ENCODE measurements at places on chromosomes 2 and 18. TPM values are rescaled to one million over a fixed set of nuclear protein-coding genes. Genes with fewer than 3 reads are reported as not detected.

DNA sequence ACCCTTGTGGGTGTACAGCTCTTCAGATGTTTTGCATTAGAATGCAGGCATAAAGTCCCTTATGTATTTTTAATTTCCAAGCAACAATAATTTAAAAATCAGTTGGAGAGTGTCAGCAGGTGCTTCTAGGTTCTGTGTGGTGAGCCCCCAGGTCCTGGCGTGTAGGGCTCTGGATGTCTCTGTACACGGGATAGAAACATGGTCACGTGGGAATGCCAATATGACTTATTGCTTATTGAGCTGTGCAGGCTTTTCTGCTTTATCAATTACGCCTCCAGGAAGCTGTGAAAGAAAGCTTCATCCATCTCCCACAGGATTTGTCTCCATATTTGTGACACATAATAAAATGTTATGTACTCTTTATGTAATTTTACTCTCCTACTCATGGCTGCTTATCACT, 37.8 kb downstream of the PRELID3A start:
- H3K27me3 ChIP-seq = no peaks in the 10 kb centered on the region
- H3K4me1 ChIP-seq = no peaks in the 10 kb centered on the region
- no peaks in the 10 kb centered on the region for H3K36me3 ChIP-seq

GRCh38 chr2:234772733-234773060, 179.1 kb upstream of the SH3BP4 start:
- peaks cover 5% of the 10 kb centered on the region for H3K4me1 ChIP-seq
- H3K4me3 ChIP-seq = no peak overlapping the region
- no peak for DNase-seq
- H3K27ac ChIP-seq = no peak overlapping the region
- H3K36me3 ChIP-seq = peaks cover 2% of the 10 kb centered on the region

DNA sequence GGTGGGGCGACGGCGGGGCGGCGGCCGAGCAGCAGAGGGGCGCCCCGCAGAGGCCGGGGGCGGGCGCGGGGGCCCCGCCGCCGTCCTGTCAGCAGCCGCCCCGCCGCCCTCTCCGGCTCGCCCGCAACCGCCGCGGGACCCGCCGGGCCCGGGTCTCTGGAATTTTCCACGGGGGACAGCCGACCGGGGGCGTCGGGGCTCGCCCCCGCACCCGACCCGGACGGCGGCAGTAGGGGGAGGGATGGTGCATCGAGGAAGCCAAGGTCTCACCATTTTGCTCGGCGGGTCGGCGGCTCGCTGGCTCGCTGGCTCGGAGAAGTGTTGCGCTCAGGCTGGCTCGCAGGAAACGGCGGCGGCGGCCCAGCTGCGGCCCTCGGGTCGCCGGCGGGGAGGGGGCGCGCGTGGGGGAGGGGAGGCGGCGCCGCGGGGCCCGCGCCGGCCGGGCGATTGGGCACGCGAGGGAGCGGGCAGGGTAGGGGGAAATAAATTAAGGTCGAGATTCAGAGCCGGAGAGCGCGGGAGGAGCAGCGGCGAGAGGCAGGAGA, 405 bp downstream of the PPP3R1 start:
- no peak overlapping the region for H3K27ac ChIP-seq
- peak overlapping the region; percentile 99 for H3K4me3 ChIP-seq
- H3K36me3 ChIP-seq = peaks cover 7% of the 10 kb centered on the region
- H3K27me3 ChIP-seq = no peaks in the 10 kb centered on the region

GRCh38 chr18:38028946-38029345, 463.3 kb upstream of the CELF4 start:
- no peaks in the 10 kb centered on the region for H3K27me3 ChIP-seq
- no peak overlapping the region for H3K4me3 ChIP-seq
- H3K4me1 ChIP-seq = no peaks in the 10 kb centered on the region
- no peak for DNase-seq
- no peaks in the 10 kb centered on the region for H3K36me3 ChIP-seq

DNA sequence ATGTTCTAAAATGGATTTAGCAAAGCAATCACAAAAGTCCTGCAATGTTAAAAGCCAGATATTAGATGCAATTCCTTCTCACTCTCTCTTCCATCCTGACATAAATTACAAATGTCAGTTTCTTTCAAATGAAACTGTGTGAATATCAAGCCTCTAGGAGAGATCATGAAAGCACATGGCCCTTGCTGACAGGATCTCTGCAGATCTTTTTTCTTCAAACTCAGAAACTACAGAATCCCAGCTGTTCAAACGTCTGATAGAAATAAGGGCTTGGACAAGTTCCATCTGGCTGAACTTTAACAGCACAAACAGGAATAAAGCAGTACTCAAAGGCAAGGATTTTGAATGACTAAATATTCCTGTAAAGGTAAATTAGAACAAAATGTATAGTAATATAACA, 47.6 kb downstream of the PDE1A start:
- H3K27me3 ChIP-seq = no peaks in the 10 kb centered on the region
- no peak overlapping the region for H3K4me3 ChIP-seq
- DNase-seq = no peak
- H3K27ac ChIP-seq = no peak overlapping the region

DNA sequence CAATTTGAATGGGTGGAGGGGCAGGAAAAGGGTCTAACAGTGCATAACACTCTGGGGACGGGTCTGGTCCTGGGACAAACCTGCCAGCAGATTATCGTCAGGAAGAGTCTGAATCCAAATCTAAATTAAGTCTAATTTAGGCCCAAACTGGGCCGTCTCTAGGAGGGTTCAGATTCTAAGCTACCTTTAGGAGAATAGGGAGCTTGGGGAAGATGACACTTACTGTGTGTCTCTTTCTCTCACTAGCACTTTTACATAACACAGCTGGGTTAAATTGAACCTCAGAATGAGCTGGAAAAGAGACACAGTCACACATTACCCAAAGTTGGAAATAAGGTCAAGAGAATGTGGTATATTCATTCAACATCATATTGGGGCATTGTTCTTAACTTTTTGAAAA, 228.8 kb downstream of the KCNH7 start:
- H3K27ac ChIP-seq = no peak overlapping the region
- no peak for DNase-seq
- no peaks in the 10 kb centered on the region for H3K4me1 ChIP-seq
- H3K27me3 ChIP-seq = no peaks in the 10 kb centered on the region

DNA sequence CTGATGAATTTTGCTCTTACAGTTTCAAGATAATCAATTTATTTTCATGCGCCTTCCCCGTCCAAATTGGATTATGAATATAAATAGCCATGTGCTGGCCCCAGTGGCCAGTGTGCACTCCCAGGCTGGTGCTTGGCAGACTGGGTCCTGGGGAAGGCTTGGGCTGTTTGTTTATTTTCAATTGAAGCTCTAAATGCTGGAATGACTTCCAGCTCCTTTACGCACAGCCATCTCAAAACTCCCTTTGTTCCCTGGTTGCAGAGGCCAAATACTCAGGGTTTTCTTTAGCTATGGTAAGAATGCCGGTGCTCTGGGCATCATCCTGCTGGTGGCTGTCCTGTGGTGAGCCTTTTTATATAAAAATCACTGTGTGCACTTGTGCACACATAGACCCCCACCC, 131.5 kb downstream of the PRKCE start:
- no peaks in the 10 kb centered on the region for H3K36me3 ChIP-seq
- H3K27ac ChIP-seq = no peak overlapping the region
- H3K4me3 ChIP-seq = no peak overlapping the region
- no peak for DNase-seq
- peaks cover 5% of the 10 kb centered on the region for H3K27me3 ChIP-seq

GRCh38 chr2:15566912-15567311, 5.8 kb upstream of the NBAS start:
- H3K27ac ChIP-seq = no peak overlapping the region
- H3K4me3 ChIP-seq = no peak overlapping the region
- H3K27me3 ChIP-seq = peaks cover 25% of the 10 kb centered on the region
- H3K4me1 ChIP-seq = peaks cover 2% of the 10 kb centered on the region

DNA sequence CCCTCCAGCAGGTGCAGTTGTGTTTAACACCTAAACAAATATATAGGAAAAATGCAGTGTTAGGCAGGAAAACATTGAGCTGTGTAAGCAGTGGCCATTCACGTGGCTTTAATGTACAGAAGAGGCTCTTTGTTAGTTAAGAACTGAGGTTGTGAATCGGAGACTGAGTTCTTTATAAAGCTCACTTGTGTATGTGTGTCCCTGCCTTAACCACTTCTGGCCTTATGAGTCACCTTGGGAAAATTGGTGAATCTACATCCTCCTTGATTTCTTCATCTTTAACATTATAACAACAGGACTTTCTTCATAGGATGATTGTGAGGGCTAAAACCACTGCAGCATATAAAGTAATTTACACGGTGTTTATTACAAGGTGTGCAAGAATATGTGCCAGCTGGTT, 188.4 kb upstream of the TPO start:
- no peak for DNase-seq
- peaks cover 7% of the 10 kb centered on the region for H3K4me1 ChIP-seq
- no peak overlapping the region for H3K4me3 ChIP-seq
- no peaks in the 10 kb centered on the region for H3K27me3 ChIP-seq

- peaks cover 5% of the 10 kb centered on the region for H3K4me1 ChIP-seq
- H3K36me3 ChIP-seq = no peaks in the 10 kb centered on the region
- H3K27ac ChIP-seq = no peak overlapping the region
- peaks cover 5% of the 10 kb centered on the region for H3K27me3 ChIP-seq
These were observed 63.9 kb downstream of the NEB start for GRCh38 chr2:151670346-151670745.

DNA sequence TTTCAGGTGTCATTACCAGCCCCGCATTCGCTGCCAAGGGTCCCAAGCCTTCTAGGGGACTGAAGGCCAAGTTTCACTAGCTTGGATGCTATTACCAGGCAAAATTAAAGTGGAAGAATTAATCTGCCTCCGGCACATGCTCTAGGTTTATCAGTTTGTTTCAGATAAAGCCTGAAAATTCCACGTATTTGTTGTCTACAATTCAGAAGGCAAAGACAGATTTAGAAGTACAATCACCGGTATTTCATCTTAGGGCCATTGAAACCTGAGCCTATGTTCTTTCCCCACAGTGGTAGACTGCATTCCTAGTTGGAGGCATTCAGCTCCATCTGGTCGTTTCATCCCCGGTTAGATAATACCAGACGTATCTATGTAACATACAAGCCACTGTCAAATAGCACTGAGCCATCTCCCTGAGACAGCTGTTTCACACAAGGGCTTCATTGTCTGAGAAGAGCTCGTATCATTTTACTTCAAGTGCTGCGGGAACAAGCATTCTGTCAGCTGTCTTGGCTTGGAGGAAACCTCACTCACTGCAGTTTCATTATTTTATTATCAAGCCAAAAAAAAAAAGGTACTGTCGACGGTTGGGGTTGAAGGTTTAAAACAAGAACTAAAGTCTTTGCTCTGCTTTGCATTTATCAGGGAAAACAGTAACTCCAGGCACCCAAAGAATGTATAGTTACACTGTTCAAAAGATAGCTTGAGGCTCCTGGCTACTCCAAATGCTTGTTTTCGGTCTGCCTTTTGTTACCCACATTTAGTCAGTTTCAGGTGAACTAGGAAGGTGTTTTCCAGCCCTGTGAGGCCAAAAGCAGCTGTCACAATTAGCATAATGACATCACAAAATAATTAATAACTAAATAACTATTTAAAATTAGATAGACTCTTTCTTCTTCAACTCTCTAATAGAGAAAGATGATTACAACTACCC, 76.7 kb downstream of the TGIF1 start:
- H3K27ac ChIP-seq = peak overlapping the region; percentile 56
- peaks cover 1% of the 10 kb centered on the region for H3K27me3 ChIP-seq
- H3K4me1 ChIP-seq = peaks cover 11% of the 10 kb centered on the region
- no peak for DNase-seq

- no peak overlapping the region for H3K4me3 ChIP-seq
- DNase-seq = no peak
- H3K27me3 ChIP-seq = no peaks in the 10 kb centered on the region
- no peaks in the 10 kb centered on the region for H3K36me3 ChIP-seq
- no peak overlapping the region for H3K27ac ChIP-seq
- H3K4me1 ChIP-seq = no peaks in the 10 kb centered on the region
These were observed 50.4 kb downstream of the EML6 start for GRCh38 chr2:54773838-54774237.

The TOGARAM2 gene
- total RNA-seq = 5.2 TPM

The ELMOD3 gene
- total RNA-seq = 23.2 TPM

The ARHGAP28 gene
- not detected for total RNA-seq

The SERPINB3 gene
- not detected for total RNA-seq

The SPATA3 gene
- total RNA-seq = not detected

The CAPN13 gene
- total RNA-seq = not detected

The DSC2 gene
- total RNA-seq = not detected

Data from T-helper 17 cell (primary cell).